ENCODE measurements at places on chromosomes 16 and 17. TPM values are rescaled to one million over a fixed set of nuclear protein-coding genes. Genes with fewer than 3 reads are reported as not detected.

DNA sequence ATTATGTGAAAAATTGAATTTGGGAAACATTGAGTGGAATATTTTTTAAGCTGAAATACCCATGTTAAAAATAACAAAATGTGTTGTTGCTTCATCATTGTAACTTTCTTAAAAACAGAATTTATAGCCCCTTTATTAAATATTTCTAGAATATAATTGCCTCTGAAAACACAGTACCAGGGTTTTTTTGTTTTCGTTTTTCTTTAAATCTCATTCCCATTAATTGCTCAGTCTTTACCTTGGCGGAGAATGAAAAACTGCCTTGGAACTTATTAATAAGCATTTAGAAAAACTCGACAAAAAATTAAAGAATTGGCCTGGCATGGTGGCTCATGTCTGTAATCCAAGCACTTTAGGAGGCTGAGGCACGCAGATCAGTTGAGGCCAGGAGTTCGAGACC is 195.2 kb upstream of the TBX2 start:
- DNase-seq = no peak

The HS3ST3B1 gene
- total RNA-seq = 9.4 TPM

DNA sequence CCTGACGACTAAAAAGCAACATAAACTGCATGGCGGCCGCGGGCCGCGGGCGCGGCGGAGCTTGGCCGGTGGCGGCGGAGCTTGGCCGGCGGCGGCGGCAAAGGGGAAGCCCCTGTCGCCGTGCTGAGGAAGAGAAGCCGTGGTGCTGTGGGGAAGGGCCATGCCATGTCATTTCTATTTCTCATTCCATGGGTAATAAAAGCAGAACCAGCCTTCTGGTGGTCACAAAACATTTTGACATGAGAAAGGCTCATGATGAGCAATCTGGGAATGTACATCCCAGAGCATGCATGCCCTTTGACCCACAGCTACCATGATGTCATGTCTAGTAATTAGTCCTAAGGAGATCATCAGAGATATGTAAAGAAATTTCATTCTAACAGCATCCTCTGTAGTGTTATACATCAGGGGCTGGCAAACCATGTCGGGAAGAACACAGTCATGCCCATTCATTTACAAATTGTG is 23.9 kb upstream of the HEATR6 start:
- peak; percentile 85 for DNase-seq

DNA sequence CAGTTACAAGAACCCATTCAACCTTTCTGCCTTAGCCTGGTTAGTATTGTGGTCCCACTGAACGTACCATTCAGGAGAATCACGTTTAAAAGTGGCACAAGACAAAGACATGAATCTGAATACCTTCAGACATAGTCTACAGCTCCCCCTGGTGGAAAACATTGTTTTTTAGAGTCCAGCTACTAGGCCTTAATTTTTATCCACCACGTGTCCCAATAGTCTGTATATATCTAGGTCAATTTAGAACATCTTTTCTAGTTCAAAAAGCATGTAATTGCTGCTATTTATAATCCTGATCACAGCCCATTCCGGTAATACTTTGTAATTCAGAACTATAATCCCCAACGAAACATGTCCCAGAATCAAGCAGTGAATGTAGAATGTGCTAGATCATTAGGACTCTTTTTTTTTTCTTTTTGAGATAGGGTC is 13.7 kb upstream of the GUCY2D start:
- DNase-seq = peak; percentile 87

- DNase-seq = no peak
These were observed 6.9 kb downstream of the CHD9 start for GRCh38 chr16:53061701-53062159.

DNA sequence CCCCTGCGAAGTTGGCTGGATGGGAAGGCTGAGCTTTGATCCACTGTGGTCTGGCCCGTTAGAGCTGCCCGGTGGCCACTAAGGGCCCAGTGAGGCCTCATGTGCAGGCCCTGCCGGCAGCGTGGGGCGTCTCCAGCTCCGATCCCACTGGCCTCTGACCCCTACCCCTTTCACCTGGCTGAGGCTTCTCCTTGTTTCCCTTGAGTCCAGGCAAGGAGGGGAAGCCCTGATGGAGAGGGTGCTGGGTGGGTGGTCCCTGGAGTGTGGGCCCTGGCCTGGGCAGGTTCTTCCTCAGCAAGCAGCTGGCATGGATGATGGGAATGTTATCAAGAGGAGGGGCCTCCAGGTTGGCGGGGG is 356.8 kb downstream of the SEC14L1 start:
- DNase-seq = peak; percentile 78

All from osteoblast (primary cell).